ENCODE measurements at places on chromosomes 3 and 15.
A peak's percentile ranks its signal among the peaks of the same experiment; 100 is the strongest.

DNA sequence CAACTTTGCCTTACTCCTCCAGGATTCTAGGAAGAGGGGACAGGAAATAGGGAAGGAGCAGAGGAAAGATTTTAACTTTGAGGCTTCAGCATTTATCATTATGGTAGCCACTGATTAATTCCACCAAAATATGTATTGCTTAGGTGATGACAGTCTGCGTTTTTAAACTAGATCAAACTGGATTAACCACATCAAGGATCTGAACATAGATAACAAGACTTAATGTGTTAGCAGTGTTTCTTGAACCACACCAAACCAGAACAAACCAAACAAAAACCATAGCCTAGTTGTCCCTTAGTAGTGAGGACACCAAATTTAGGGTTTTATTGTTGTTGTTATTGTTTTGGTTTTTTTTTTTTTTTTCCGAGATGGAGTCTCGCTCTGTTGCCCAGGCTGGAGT is 113.5 kb upstream of the LMOD3 start:
- no peak for DNase-seq

DNA sequence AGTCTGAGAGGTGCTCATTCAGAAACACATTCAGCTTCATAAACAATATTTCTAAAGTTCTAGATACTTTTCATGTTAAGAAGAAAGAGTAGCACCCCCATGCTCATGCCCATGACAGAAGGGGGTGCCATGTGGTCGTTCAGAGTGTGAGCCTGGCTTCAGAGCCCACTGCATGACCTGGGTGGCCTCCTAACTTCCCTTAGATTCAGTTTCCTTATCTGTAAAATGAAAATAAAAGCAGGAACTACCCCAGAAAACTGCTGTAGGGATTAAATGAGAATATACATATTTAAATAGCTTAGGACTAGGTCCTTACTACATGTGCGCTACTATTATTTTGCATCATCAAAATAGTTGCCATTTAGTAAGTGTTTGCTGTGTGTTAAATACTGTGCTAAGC is 69.2 kb downstream of the ABHD5 start:
- no peak for DNase-seq

- no peak for DNase-seq
Measured at GRCh38 chr3:151256749-151257148, 21.6 kb downstream of the P2RY14 start.

- DNase-seq, result no peak
Measured at GRCh38 chr3:43765521-43765971, 74.8 kb downstream of the ABHD5 start.

DNA sequence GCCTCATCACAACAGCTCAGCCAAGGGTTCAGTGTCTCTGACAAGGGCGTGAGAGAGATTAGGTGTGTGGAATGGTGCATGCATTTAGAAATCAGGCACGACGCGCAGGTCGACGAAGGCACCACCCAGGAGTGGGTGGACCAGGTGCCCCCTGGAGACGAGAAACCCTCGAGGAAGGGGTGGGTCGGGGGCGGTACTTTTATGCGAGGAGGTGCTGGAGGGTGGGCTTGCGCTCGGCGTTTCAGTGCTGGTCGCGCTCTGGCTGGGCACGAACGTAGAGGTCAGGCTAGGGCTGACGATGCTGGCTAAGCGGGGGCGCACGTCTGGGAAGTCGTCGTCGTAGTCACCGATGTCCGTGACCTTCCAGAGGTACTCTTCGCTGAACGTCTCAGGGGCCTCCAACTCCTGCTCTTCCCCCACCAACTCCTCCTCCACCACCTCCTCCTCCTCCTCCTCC is 393 bp downstream of the ERICH6 start:
- DNase-seq, result no peak

- DNase-seq, result no peak
Measured at GRCh38 chr3:112817271-112817670, 29.4 kb downstream of the CD200R1L start.

DNA sequence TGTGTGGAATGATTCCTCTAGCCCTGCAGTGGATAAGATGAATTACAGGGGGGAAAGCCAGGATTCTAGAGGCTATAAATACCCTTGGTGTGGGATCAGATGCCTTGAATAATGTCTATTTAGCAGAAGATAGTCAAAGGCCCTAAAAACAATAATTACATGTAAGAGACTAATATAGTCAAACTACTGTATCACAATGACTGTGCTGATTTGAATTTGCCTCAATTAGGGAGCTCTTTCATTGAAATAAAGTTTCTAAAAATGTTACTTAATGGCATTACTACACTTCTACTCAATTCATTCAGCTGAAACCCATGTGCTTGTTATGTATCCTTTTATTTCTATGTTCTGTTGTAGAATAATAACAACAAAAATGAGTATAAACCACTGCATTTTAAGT is 915.6 kb downstream of the TUSC7 start:
- no peak for DNase-seq

DNA sequence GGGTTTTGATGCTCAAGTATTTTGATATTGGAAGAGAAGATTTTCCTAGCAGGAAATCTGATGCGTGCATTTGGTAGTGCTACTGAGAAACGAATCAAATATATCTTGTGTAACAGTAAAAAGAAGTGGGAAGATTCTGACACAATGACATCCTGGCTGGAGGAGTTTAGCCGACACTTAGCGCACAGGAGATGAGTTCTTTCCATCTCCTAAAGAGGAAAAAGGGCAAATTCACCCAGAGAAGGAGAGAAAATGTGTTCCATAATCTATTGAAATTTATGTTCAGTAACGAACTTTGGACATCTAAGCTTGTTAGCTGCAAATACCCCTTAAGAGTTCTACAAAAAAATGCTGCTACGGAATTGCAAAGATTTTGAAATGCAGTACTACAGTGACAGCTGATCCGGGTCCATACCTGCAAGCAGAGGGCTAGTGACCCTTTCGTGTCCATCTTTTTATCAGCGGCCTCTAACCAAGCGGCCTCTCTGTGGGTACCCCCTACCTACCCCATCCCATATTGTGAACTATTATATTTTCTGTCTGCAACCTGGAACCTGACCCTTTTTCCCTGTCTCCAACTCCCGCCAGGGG is 971 bp downstream of the CPOX start:
- DNase-seq, result no peak

GRCh38 chr3:100333970-100334487 is 528 bp upstream of the NIT2 start:
- DNase-seq, result no peak

DNA sequence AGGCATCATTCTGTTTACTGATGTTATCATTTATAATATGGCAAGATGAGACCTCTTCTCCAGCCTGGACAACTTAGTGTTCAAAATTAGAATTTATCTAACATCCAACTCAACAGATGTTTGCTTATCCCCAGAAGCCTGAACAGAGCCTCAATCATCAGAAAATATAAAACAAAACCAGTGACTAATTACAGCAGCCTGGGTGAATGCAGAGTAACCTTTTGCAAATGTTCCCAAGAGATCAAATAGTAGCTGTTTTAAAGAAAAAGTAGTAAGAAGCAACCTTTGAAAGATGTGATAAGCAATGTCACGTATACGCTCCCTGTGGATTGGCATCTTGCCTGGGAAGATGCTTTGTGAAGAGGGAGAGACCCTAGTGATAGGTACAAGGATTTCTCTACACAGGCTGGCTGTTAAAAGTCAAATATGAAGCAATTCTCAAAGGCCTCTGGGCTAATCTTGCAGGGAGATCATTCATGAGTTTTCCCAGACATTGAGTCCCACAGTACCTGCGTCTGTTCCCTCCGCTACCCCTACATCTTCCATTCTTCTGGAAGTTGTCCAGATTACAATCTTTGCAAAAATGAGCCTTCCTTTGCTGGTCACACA is 39.3 kb upstream of the PRICKLE2 start:
- no peak for DNase-seq

DNA sequence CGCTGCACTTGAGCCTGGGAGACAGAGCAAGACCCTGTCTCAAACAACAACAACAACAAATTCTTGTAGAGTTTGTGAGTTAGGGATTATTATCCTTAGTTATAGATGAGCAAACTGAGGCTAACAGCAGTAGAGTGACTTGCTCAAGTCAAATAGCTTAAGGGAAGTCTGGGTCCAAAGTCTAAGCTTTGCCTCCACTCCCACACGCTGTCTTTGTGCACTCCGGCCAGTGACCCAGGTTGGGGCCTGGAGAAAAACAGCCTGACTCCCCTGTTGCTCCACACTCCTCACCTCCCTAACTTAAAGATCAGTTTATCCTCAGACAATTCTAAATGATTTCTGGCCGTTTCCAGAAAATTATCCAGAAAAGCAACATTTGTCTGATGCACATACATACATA is 9.2 kb upstream of the SIN3A start:
- no peak for DNase-seq

DNA sequence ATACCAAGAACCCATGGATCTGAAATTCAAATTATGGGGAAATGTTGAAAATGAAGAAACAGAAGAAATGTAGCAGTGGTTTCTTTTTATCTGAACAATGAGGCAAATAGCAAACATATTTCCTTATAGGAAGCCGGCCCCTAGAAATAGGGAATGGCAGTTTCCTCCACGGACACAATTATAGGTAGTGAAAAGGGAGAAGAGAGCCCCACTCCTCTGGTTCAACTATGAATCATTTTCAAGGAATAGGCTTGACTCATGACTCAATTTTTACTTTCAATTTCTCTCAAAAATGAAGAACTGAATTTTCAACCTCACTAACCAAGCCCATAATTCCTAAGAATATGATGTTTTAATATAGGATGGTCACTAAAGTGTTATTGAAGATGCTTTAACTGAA is 243.1 kb downstream of the MECOM start:
- DNase-seq, result no peak

- DNase-seq, result no peak
Measured at GRCh38 chr3:124780356-124780755, 50.1 kb downstream of the UMPS start.

- DNase-seq, result peak; percentile 24
Measured at GRCh38 chr3:139935016-139935865, at the start of gene CLSTN2. Gene CLSTN2 (plus strand): TSS chr3:139935185.

- DNase-seq, result no peak
Measured at GRCh38 chr3:58573640-58574039, 3.6 kb downstream of the FAM107A start.

DNA sequence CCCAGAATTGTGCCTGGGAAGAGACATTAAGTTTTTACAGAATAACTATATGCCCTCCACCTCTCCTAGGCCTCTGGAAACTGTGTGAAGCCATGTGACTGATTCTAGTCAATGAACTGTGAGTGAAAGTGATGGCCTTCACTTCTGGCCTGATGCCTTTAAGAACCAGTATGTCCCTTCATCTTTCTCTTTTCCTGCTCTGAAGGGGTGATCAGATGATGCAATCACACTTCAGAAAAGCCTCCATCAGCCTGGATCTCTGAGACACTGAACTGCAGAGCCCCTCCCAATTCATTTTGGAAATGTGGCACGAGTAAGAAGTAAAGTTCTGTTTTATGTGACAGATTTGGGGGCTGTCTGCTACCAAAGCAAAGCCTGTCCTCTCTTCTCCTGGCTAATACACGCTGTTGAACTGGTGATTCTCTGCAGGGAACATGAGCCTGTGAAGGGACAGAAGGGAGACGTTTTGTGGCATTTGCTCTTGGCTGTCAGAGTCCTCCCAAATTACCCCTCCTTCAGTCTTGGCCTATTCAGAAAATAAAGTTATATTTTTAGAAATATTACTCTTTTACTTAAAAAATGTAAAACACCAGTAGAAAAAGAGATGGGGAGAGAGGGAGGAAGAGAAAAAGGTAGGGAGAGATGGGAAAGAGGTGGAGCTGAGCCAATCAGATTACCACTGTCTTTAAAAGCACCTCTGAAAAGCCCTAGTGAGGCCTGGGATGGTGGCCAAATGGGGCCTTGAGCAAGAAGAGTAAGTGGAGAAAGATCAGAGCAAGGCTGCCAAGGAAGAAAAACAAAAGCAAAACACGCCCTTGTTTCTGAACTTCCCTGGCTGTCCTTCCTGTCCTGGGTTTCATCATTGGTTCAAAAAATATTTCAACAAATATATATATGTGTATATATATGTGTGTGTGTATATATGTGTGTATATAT is 40.9 kb upstream of the RYK start:
- no peak for DNase-seq

DNA sequence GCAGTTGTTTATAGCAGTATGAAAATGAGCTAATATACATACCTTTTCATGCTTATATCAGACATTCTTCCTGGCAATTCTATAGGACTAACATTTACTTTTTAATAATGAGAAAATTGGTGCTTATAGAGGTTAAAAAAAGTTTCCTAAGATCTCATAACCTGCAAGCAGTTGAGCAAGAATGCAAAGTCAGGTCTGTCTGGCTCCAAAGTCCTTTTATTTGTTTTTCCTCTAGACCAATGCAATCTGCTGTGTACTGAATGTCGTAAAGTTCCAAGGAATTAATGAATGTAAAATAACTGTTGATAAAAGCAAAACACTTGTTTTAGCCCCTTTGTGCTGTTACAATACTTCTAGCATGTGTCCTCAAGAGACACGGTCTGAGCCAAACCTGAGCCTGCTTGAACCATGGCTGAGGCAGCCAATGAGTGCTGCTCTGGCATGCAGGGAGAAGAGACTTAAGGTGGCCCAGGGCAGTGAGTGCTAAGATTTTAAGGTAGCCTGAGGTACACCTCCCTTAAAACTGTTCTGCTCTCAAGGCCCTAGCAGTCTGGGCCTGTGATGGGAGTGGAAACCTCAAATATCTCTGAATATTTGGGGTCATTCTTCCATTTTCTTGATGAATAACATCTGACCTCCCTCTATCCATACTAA is 555.1 kb upstream of the NAALADL2 start:
- DNase-seq, result no peak

DNA sequence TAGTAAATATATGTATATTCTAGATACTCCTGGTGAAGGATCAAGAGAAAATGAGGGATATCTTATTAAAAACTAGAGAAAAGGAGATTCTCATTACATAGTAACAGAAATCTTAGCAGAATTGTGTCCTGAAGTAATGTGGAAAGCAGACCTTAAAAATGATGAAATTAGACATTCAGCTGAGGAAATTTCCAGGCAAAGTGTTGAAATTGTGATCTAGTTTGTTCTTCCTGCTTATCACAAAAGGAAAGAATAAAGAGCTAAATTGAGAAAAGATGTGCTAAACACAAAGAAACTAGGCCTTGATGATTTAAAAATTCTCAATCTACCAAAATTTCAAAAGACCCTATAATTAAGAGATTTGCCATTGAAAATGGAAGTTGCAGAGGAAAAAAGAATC is 362.6 kb upstream of the PLSCR5 start:
- DNase-seq, result no peak

- no peak for DNase-seq
Measured at GRCh38 chr15:86644339-86644738, 564.7 kb downstream of the AGBL1 start.

DNA sequence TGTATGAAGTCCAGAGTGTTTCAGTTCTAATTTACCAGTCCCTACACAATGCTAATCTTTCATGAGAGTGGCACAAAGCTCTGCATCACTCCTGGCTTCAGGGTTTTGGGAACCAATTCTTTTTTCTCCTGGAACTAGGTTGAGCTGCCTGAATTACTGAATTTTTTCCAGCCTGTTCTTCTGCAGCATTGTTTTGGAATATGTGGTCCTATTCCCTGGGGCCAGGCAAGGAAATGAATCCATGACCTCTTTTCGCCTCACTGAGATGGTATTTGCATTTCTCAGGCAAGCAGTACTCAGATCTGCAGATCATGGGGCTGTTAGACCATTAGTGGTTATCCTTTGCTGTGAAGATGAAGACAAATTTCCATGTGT is 25.6 kb upstream of the GPR171 start:
- DNase-seq, result no peak
